Heart right ventricle (tissue), 16 donors: ENCODE measurements at places on chromosomes 2 and 18. TPM values are rescaled to one million over a fixed set of nuclear protein-coding genes. Genes with fewer than 3 reads are reported as not detected.

GRCh38 chr2:128317181-128317898 is 1.3 kb downstream of the HS6ST1 start:
- no peak for DNase-seq

- DNase-seq: no peak
Measured at GRCh38 chr2:28300485-28301341, 91.9 kb upstream of the FOSL2 start.

TMEM178A gene
- 2.4 TPM for total RNA-seq

- DNase-seq: no peak
Measured at GRCh38 chr2:236265675-236266074, 1.5 kb upstream of the ASB18 start.

TUBA3E gene
- total RNA-seq: 2.3 TPM

PAX8 gene
- total RNA-seq: 0.59 TPM

AOX1 gene
- 22.3 TPM for total RNA-seq

DNA sequence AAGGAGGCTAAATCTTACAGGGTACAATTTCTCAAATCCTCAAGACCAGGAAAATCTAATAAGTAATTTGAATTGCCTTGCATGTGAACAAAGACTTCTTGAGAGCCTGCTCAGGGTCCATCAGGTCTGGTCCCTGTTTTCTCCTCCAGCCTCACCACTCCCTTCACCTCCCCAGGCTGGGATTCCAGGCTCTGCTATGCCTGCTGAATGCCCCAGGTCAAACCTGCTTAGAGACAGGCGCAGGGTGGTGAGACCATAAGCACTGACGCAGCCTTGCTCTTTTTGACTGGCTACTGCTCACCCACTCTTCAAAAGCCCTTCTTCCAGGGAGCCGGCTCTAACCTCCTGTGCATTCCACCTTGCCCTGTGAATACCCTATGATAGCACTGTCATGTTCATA is 356.4 kb upstream of the ACVR2A start:
- no peak for DNase-seq

- no peak for DNase-seq
Measured at GRCh38 chr18:48766026-48766425, 184.7 kb downstream of the SMAD7 start.

CCDC68 gene
- 2.2 TPM for total RNA-seq

DNA sequence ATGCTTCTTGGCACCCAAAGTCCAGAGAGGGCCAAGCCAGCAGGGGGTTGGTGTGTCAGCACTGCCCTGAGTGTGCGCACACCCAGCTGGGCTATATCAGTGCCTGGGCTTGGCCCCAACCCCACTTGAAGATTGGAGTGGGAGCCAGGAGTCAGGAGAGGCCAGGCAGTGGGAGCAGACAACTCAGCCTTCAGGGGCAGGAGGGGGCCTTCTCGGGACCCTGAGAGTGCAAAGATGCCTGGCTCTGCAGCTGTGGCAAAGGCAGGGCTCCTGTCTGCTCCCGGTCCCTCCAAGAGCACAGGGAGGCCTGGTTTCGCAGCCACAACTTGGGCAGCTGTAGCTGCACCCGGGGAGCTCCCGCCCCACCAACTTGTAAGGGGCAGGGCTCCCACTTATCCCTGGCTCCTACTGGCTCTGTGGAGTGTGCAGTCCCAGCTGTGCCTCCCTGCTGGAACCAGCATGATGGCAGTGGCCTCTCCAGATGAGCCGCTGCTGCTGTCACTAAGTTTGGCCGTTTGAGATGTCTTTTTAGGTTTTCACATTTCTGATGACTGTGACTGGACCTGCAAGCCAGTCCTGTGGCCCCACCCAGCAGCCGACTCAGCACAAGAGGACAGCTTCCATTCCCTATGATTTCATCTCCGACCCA is 148.8 kb upstream of the HS6ST1 start:
- DNase-seq: peak; percentile 71

DNA sequence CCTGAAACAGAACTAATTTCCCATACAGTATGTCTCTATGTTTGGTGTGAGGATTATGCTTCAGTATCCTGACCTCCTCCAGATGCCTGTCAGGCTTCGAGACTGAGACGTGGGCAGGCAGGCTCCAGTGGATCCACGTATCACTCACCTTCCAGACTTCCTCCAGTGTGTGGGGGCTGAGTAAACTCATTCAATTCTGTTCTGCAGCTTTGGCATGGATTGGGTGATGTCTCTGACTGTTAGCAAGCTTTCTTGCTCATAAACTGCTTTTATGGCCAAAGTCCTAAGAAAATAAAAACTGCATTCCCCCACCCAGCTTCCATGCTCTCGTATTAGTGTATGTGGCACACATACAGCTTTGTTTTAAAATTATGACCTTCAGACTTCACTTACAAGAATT is 53.6 kb downstream of the CCDC93 start:
- no peak for DNase-seq

SLC23A3 gene
- 0.46 TPM for total RNA-seq

VIL1 gene
- not detected for total RNA-seq

- DNase-seq: no peak
Measured at GRCh38 chr18:77268456-77268855, 18.8 kb downstream of the GALR1 start.

HOXD13 gene
- not detected for total RNA-seq

GRCh38 chr2:216838151-216838550 is 21.7 kb downstream of the TNP1 start:
- DNase-seq: peak; percentile 45

EMILIN1 gene
- 9.1 TPM for total RNA-seq

- DNase-seq: no peak
Measured at GRCh38 chr2:233528182-233528581, 38.4 kb downstream of the USP40 start.

- no peak for DNase-seq
Measured at GRCh38 chr2:68971591-68972231, 2.7 kb upstream of the GKN1 start.
